Activated CD4-positive, alpha-beta T cell treated with anti-CD3 and anti-CD28 coated beads, Interleukin-2, amount 50 U/mL, for 4 hours (primary cell): ENCODE measurements at places on chromosomes 2 and 18.

- DNase-seq: no peak
Observed at GRCh38 chr2:199223791-199224190, 233.9 kb downstream of the SATB2 start.

DNA sequence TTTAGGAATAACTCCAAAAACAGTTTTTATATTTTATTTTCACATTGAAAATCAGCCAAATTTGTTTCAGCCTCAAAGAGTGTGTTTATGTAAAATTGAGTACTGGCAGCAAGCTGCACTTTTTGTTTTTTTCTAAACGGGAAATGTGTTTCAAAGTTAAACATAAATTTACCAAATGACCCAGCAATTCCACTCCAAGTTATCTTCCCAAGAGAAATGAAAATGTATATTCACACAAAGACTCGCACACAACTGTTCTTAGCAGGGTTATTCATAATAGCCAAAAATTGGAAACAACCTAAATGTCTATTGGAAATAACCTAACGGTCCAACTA is 9.3 kb downstream of the ALPK2 start:
- no peak for DNase-seq

DNA sequence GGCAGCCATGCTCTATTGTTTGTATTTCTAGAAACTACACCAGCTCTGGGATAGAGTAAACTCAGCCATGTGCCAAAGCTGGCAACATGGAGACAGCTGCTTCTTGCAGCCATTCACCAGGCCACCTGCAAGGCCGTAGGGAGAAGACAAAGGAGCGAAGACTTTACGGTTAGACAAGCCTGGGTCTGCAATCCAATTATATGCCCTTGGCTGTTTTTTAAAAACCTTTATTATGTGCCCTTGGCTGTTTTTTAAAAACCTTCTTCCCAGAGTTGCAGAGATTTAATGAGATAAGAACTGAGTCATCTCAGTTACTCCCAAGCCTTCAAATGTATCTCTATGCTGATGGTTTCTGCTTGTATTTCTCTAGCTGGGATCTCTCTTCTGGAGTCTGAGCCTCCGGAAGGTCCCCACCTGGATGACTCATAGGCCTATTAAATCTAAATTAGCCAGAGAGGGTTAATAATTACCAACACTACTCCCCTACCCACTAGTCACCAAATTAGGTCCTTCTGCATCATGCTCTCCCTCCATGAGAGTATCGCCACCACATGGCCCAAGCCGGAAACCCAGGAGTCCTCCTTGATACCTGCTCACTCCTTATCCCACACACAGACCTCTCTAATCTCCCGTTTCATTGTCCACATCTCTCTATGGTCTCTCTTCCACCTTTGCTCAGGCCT is 17.5 kb upstream of the DPP4 start:
- no peak for DNase-seq

DNA sequence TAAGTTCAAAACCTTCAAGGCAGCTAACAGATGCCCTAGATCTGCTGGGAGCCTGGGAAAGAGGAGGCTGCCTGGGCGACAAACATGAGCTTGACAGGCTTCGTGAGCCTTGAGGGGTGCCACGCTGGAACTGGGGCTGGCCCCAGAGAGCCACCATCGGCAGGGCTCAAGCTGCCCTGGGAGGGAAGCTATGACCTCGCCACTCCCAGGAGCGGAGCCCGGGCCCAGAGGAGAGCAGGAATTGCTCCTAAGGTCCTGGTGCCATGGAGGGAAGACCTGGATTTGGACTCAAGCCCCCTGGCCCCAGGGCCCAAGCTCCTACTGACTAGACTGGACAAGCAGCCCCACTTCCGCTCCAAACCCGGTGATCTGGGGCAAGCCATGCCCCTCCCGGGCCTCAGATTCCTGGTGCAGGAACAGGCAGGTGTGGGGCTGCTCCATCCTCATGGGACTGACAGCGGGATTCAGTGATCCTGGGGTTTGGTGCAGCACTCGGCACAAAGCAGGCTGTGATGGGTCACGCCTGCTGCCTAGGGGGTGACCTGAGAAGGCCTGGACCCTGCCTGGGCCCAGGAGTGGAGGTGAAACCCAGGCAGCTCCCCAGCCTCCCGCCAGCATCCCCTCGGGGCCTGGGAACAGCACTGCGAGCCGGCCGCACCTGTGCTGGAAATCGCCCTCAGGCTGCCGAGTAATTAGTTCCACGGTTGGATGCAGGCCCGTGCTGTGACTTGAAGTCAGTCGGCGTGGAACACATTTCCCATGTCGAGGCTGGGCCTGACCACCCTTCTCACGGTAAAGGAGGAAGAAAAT is 246.9 kb downstream of the NDUFA10 start:
- no peak for DNase-seq

- no peak for DNase-seq
Observed at GRCh38 chr2:235640926-235641723, 147.3 kb downstream of the AGAP1 start.
